Mesothelial cell of epicardium (in vitro differentiated cells): ENCODE measurements at places on chromosomes 5 and 9. TPM values are rescaled to one million over a fixed set of nuclear protein-coding genes. Genes with fewer than 3 reads are reported as not detected.

- no peak for DNase-seq
- peaks cover 65% of the 10 kb centered on the region for H3K4me1 ChIP-seq
- H3K36me3 ChIP-seq: no peaks in the 10 kb centered on the region
- no peaks in the 10 kb centered on the region for H3K27me3 ChIP-seq
- no peak overlapping the region for H3K4me3 ChIP-seq
- H3K27ac ChIP-seq: no peak overlapping the region
Observed at GRCh38 chr5:92912283-92912682, 668.7 kb downstream of the NR2F1-AS1 start.

GRCh38 chr5:149859746-149860145, 84.8 kb downstream of the PDE6A start:
- H3K4me1 ChIP-seq: peaks cover 4% of the 10 kb centered on the region
- no peak for DNase-seq
- H3K27me3 ChIP-seq: no peaks in the 10 kb centered on the region

- no peaks in the 10 kb centered on the region for H3K27me3 ChIP-seq
- peak overlapping the region; percentile 44 for H3K27ac ChIP-seq
Observed at GRCh38 chr5:135208555-135208902, 174.5 kb upstream of the PITX1 start.

- DNase-seq: no peak
- no peaks in the 10 kb centered on the region for H3K27me3 ChIP-seq
- H3K4me3 ChIP-seq: no peak overlapping the region
- H3K4me1 ChIP-seq: no peaks in the 10 kb centered on the region
- H3K27ac ChIP-seq: no peak overlapping the region
Observed at GRCh38 chr5:93343570-93343969, 237.4 kb downstream of the NR2F1-AS1 start.

DNA sequence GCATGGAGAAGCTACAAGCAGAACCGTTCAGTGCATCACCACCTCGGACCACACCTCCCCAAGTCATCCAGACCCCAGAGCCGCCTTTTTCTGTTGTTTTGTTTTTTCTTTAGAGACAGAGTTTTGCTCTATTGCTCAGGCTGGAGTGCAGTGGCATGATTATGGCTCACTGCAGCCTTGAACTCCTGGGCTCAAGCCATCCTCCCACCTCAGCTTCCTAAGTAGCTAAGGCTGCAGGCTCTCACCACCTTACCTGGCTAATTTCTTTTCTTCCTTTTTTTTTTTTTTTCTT, 13.5 kb upstream of the SFXN1 start:
- H3K4me1 ChIP-seq: peaks cover 22% of the 10 kb centered on the region
- no peak for DNase-seq
- H3K4me3 ChIP-seq: no peak overlapping the region
- no peaks in the 10 kb centered on the region for H3K36me3 ChIP-seq
- H3K27me3 ChIP-seq: no peaks in the 10 kb centered on the region
- H3K27ac ChIP-seq: no peak overlapping the region

DNA sequence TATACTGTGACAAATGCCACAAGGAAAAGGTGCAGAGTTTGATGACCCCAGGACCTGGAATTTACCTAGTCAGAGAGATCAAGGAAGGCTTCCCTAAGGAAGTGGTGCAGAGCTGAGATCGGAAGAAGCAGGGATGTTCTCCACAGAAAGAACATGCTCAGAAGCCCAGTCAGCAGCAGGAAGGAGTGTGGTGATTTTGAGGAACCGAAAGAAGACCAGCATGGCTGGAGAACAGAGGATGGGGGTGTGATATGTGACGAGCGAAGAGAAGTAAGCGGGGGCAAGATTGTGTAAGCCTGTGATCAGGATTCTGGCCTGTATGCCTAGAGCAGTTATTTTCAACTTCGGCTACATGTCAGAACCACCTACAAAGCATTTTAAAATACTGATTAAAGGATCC, 18.7 kb upstream of the PIK3R1 start:
- no peak overlapping the region for H3K27ac ChIP-seq
- peaks cover 21% of the 10 kb centered on the region for H3K4me1 ChIP-seq
- no peaks in the 10 kb centered on the region for H3K27me3 ChIP-seq

GRCh38 chr5:132472431-132472830, 18.1 kb downstream of the IRF1 start:
- H3K4me1 ChIP-seq: peaks cover 26% of the 10 kb centered on the region
- H3K4me3 ChIP-seq: no peak overlapping the region
- no peaks in the 10 kb centered on the region for H3K27me3 ChIP-seq
- no peak overlapping the region for H3K27ac ChIP-seq

- peaks cover 38% of the 10 kb centered on the region for H3K4me1 ChIP-seq
- H3K36me3 ChIP-seq: peaks cover 8% of the 10 kb centered on the region
- H3K4me3 ChIP-seq: peak overlapping the region; percentile 30
Observed at GRCh38 chr9:3528451-3528850, 2.6 kb upstream of the RFX3 start.

Gene SIT1
- not detected in 3 replicates for total RNA-seq

Gene GABRB2
- total RNA-seq: 0.75 to 0.78 TPM (median 0.76 TPM) in 3 replicates

Gene IFNB1
- total RNA-seq: not detected in 3 replicates

Gene CDH6
- 0.18 to 0.54 TPM (median 0.47 TPM) in 3 replicates for total RNA-seq
